Naive thymus-derived CD8-positive, alpha-beta T cell (primary cell): ENCODE measurements at places on chromosomes 13 and 19. TPM values are rescaled to one million over a fixed set of nuclear protein-coding genes. Genes with fewer than 3 reads are reported as not detected.

SULT2B1 gene
- total RNA-seq = not detected

NALCN gene
- total RNA-seq = not detected

ZSCAN4 gene
- total RNA-seq = not detected

UBA52 gene
- total RNA-seq = 2,036 TPM

SLC25A41 gene
- total RNA-seq = 0.62 TPM

KLF5 gene
- 5.3 TPM for total RNA-seq

PLVAP gene
- not detected for total RNA-seq

ZNF813 gene
- 10.0 TPM for total RNA-seq

TPTE2 gene
- not detected for total RNA-seq

SH2D3A gene
- total RNA-seq = 45.8 TPM

NCAN gene
- not detected for total RNA-seq

TNNI3 gene
- not detected for total RNA-seq

NAPSA gene
- total RNA-seq = 9.7 TPM

ZIK1 gene
- total RNA-seq = 24.9 TPM

LRRC25 gene
- 0.16 TPM for total RNA-seq

ZNF132 gene
- 10.6 TPM for total RNA-seq

ELOF1 gene
- 42.8 TPM for total RNA-seq
